Adrenal gland (tissue), 19 donors: ENCODE measurements at places on chromosomes 12 and 14.

DNA sequence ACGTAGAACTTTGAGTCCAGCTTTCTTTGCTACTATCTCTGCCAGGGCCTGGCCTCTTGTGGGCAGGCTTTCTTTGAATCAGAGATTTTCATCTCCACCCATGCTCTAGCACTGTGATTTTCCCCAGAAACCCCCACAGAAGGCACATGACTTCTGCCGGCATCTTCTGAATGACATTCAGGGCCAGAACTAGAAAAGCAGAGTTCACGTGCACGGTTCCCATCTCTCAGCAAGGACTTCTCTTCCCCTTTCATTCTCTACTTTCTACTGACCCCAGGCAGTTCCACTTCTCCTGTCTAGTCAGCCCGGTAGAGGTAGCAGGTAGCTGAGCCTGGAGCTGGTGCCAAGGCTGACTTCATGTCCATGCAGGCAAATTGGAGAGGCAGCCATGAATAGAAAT lies 26.9 kb downstream of the BATF start:
- no peak for DNase-seq

DNA sequence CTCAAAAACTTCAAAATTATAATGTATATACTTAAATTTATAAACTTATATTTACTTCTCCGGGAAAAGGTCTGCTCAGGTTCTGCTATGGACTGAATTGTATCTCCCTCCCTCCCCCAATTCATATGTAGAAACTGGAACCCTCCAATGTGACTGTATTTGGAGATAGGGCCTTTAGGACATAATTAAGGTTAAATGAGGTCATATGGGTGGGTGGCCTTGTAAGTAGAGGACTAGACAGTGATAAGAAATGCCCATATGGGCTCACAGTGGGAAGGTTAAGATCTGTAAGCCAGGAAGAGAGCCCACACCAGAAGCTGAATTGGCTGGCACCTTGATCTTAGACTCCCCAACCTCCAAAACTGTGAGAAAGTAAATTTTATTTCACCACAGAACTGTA lies 84.5 kb downstream of the TAOK3 start:
- no peak for DNase-seq

- no peak for DNase-seq
Measured at GRCh38 chr14:100841066-100841760, 15.3 kb downstream of the MEG3 start.

DNA sequence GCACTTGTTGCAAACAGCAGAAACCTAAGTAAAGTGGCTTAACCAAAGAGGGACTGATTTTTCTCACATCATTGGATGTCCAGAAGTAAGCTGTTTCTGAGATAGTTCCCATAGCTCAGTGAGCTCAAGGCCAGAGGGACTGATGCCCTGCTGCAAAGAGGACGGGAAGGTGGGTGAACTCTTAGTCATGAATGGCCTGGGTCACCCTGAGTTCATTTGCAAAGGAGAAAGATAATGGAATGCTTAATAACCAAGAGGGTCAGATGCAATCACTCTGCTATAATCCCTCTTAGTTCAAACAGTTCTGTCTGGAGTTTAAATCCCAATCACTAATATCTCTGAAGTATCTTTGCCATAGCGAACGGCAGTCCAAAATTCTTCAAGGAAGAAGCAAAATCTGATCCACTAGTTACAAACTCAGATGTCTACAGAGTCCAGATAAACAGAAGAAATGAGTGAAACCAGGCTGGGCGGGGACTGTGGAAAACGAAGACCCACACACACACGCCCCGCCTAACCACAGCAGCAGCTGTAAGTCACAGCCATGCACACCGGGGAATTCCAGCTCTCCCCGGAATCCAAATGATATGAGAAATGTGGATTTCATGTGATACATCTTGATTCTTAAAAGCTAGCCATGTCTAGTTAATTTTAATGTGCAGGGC lies 289.5 kb downstream of the TMEM132D start:
- no peak for DNase-seq

DNA sequence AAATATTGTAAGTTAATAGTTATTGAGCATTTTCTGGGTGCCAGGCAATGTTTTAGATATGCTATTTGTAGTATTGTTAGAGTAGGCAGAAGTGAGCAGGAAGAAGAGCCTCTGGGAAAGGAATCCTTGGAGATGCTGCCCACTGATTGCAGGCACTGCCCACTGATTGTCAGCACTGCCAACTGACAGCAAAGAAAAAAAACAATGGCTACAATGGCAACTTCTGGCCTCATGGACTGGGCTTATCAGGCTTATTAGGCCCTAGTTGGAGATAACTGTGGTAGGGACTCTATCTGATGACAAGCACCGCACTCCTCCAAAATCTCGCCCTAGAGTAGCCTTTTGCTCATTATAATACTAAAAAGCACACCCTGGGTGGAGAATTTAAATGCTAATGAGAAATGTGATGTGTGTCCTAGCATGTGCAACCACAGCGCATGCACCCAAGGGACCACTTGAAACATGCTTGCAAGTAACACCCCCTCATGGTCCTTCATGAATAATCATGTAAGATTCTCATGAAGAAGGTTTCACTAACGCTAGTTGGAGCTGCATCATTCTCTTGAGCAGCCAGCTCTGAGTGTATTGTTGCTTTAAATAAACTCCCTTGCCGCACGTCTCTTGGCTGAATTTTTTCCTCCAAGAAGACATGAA lies 103.5 kb upstream of the PPP4R3A start:
- DNase-seq, result no peak

DNA sequence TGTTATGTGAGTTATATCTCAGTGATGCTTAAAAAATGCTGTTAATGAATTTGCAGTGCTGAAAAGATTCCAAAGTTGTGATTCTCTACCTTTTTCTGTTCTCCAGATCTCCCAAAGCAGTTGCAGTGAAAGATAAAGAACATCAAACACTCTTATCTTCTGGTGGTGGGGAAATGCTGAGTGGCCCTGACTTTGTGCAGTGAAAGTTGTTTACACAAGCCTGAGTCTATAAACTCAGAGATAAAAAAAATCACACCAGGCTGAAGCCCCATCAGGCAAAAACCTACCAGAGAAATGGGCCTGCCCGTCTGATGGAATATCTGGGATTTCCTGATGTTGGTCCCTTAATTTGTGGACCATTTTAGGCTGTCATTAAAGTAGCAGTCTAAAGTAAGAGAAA lies 46.1 kb downstream of the RASSF3 start:
- DNase-seq, result no peak

GRCh38 chr14:52918486-52918885 lies 32.4 kb downstream of the FERMT2 start:
- no peak for DNase-seq

- peak; percentile 58 for DNase-seq
Measured at GRCh38 chr12:126874427-126875026, 1392.4 kb upstream of the TMEM132C start.

DNA sequence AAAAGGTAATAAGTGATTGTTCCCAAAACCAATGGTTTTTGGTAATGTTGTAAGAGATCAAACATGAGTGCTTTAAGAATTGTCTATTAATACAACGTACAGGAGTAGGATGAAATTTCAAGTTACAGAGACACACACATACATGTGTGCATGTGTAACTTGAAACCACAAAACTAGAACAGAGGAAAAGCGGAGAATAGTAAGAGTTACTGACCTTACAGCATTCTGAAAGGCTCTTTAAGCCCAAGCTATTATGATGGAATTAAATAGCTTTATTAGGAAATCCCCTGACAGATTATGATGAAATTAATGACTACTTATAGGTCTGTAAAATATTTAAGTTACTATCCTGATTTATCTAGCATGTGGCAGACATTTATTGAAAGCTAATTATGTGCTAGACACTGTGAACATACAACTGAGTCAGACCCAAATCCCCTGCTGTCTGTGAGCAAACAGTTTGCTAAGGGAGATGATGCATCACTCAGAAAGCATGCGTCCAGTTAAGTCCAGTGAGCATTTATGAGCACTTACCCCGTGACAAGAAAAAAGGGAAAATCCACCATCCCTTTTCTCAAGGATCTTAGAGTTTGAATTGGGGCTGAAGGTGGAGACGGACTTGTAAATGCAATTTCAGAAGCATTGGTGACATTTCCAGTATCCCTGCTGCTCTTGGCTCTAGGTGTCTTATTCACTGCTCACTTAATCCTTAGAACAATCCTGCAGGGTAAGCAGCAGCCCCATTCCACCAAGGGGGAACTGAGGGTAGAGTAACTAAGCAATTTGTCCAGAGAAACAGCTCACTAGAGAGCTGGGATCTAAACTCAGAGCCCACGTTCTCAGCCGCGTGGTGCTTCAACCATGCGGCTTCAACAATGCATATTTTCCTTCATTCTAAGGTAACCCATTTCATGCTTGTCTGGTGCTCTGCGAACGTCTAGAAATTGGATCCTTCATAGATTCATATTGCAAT lies 117.4 kb downstream of the EML1 start:
- DNase-seq, result no peak

- no peak for DNase-seq
Measured at GRCh38 chr14:92516966-92517506, 3.5 kb downstream of the RIN3 start.

DNA sequence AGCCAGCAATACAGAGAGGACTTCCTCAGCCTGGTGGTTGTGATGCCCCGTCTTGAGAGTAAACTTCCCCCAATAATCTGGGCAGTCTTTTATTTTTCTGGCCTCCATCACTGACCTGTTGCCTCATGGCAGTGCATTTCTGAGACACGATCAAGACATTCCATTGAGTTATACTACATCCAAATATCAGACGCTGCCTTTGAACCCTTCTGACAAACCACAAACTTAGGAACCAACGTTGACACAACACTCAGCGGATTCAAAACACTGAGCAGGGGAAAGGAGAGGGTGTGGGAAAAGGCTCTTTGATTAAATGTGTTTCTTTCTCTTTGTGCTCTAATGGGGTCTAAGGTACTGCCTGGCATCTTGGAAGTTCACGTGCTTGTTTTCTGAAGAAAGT lies 100.7 kb upstream of the TBX5 start:
- no peak for DNase-seq

DNA sequence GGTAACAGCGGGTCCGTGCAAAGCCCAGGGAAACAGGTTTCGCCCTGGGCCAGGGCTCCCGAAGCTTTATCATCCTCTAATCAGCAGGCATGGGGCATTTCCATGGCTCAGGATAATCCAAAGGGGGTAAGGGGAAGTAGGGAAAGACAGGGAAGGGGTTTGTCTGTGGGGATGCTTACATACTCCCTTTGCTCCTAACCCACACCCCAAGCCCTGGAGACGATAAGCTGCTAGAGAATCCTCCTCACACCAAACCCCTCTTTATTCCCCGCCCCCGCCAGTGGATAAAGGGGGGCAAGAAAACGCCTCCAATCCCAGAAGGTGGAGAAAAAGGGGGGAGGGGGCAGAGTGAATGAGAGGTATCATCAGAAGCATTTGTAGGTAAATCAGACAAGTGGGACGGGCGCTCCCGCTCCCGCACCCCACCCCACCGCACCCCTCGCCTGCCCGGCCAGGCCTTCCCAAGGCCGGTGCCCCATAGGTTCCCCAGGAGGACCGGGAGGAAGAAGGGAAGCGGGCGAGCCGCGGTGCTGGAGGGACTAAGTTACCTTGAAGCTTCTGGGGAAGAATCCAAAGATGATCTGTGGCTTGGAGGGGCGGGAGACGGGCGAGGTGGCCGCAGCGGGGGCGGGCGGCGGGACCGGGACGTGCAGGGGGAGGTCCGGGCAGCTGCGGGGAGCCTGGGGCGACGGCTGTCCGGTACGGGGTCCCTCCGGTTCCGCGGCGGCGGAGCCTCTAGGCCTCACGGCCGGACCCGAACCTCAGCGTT lies 762 bp downstream of the PPP2R5E start:
- peak; percentile 62 for DNase-seq

GRCh38 chr12:30218073-30218472 lies 434.3 kb upstream of the TMTC1 start:
- DNase-seq, result no peak

DNA sequence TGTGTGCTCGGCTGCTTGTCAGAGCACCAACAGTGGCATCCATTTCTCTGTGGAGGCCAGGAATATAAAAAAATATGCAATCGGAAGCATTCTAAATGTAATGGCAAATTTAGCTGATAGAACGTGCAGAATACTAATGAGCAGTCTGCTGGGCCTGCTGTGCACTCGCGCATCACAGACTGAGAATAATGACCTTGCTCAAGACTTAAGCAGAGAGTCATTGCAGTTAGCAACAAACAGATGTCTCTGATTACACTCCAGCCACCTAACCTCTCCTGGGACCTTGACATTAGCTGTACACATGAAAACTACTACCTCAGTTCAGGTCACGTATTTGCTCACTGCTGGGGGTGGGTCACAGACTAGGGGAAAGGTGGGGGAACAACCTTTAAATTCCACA lies 269.2 kb upstream of the DAAM1 start:
- DNase-seq, result no peak

GRCh38 chr12:45483571-45483970 lies 245.9 kb upstream of the ARID2 start:
- peak; percentile 23 for DNase-seq

DNA sequence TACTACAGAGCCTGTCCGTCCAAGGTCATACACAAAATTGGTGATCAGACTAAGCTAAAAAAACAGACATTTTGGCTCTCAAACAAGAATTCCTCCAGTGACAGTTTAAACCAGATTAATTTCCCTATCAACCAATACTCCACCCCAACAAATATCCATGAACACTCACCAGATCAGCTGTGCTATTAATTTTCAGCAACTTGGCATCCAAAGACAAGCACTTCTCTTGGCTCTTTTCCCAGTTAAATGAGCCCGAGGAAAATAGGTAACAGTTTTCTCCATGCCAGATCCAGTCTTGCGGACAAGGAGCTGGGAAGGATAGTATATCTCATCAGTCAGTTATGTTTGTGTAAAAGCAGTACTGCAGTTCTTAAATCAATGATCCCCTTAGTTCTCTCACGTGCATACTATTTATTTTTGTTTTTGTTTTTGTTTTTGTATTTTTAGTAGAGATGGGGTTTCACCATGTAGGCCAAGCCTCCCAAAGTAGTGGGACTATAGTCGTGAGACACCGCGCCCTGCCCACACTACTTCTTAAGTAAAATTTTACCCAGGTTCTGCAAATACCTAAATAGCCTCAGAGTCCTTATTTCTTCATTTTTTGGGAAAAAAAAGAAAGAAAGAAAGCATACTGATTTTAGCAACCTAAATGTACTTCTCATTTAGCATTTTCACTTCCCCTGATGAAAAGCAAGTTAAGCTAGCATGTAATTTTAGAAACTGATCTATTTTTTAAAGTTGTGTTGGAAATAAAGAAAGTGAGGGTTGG lies 11.1 kb downstream of the OLR1 start:
- DNase-seq, result no peak

- peak; percentile 76 for DNase-seq
Measured at GRCh38 chr14:100317912-100318808, 5.0 kb upstream of the SLC25A47 start.

GRCh38 chr12:97597031-97597751 lies 134.6 kb downstream of the RMST start:
- DNase-seq, result no peak

GRCh38 chr12:78802593-78802992 lies 62.0 kb upstream of the SYT1 start:
- DNase-seq, result no peak
